ENCODE measurements at places on chromosomes 2 and 18. TPM values are rescaled to one million over a fixed set of nuclear protein-coding genes. Genes with fewer than 3 reads are reported as not detected.

DNA sequence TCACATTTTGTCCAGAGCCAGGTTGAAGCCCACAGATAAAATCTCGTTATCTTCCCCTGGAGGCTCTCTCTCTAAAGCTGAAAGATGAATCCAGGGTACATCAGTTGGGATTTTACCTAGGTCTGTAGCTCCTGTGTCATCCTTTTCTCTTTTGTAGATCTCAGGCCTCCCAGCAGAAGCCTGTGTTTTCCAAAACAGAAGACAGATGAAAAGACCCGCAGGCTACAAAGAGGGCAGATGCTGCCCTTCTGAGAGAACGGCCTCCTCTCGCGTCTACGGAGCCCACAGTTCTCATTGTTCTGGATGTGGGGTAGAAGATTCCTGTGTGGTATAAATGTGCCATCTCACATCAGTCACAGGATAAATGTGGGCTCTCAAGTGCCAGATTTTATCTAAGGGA, 139.5 kb downstream of the SUCLG1 start:
- DNase-seq = no peak

- peak; percentile 4 for DNase-seq
These were observed 313.8 kb downstream of the PDE11A start for GRCh38 chr2:177758591-177759371.

HNMT gene
- total RNA-seq = 64.0 TPM

MDH1B gene
- total RNA-seq = 4.5 TPM

GRCh38 chr2:120278901-120279300, 26.2 kb downstream of the RALB start:
- no peak for DNase-seq

GRCh38 chr2:175309799-175310198, 128.3 kb upstream of the ATP5MC3 start:
- peak; percentile 3 for DNase-seq

ST8SIA5 gene
- 4.9 TPM for total RNA-seq

DNA sequence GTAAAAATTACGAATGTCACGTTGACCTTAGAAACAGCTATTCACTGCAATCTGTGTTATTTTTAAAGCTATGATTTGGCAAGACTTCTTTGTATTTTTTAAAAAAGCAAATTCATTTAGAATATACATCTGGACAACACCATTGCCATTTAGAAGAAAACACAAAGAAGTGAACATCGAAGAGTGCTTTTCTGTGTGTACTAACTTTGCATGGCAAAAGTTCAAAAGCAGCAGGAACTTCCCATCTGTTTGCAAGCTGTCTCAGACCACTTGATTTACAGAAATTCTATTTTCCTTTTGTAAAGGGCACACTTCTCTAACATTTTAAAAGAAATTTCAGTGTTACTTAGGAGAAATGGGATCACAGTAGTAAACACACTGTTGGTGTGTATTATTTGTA, 145.9 kb downstream of the CALCRL start:
- no peak for DNase-seq

DNA sequence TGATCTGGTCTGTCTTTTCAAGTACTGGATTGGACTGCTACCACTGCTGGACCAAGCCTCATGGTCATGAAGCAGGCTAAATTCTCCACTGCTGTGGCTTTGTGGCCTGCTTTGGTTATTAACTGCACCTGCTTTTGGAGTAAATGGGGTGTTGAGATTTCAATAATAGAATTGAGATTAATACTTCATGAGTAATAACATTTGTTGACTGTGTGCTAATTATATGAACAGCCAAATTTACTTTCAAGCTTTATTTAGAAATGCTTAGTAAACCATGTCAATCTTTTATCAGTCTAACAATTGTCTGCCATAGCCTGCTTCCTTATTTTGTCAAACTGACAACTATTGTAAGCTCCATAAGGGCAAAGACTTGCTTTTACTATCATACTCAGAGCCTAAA, 27.4 kb upstream of the MTIF2 start:
- no peak for DNase-seq

DNAJC5G gene
- total RNA-seq = not detected

DNA sequence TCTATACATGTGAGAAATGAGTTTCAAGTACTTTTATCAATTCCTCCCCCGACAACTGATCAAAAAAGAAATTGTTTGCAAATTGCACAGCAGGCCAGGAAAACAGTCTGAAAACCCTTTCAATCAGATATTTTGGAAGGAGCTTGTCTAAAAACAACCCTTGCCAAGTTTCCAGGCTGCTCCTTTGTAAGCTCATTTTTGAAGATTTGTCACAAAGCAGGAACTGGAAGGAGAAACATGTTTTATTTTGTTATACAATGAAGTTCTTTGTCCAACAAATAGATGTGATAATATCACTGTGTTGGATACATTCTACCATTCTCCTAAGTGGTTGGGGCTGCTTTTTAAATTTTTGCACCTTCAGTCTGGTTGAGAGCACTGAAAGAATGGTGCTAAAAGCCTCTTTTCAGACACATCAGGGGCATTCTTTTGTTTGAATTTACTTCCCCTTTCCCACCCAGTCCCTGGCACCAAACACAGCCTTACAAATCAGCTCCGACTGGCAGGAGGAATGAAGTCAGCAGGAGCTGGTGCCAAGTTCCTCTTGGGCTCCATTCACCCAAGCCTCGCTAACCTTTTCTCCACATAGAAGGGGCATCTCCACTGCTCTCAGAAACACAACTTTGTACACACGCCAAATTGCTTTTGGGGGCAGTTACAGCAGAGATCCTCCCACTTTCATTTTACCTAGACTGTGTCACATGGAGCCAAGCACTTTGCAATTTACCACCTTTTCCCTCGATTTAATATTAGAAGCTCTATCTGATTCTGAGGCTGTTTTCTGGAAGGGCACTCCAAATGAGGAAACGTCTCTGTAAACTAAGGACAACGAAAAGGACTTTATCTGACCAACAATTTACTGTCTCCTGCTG, 88.0 kb downstream of the C1D start:
- peak; percentile 8 for DNase-seq

DNA sequence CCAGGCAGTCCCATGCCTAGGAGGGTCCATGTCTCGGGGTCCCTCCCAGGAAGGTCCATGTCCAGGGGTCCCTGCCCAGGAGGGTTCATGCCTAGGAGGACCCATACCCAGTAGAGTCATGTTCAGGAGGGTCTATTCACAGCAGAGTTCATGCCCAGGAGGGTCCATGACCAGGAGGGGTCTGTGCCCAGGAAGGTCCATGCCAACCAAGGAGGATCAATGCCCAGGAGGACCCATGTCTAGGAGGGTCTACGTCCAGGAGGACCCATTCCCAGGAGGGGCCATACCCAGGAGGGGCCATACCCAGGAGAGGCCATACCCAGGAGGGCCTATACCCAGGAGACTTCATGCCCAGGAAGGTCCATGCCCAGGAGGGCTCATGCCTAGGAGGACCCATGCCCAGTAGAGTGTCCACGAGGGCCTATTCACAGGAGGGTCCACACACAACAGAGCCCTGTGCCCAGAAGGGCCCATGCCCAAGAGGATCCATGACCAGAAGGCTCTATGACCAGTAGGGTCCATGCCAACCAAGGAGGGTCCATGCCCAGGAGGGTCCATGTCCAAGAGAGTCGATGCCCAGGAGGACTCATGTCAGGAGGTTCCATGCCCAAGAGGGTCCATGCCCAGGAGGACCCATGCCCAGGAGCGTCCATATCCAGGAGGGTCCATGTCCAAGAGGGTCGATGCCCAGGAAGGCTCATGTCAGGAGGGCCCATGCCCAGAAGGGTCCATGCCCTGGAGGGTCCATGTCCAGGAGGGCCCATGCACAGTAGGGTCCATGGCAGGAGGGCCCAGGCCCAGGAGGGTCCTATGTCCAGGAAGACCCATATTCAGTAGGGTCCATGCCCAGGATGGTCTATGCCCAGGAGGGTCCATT, 10.1 kb downstream of the GPR35 start:
- DNase-seq = no peak

- DNase-seq = no peak
These were observed 28.4 kb downstream of the ARHGEF4 start for GRCh38 chr2:130864830-130865800.

GRCh38 chr2:65979446-65979845, 455.5 kb upstream of the MEIS1 start:
- no peak for DNase-seq

TRABD2A gene
- total RNA-seq = 0.41 TPM

HOXD13 gene
- not detected for total RNA-seq

GRCh38 chr2:67627456-67628207, 230.5 kb downstream of the ETAA1 start:
- DNase-seq = no peak

CHN1 gene
- 57.1 TPM for total RNA-seq

GRCh38 chr18:73656691-73657090, 490.9 kb downstream of the FBXO15 start:
- DNase-seq = no peak

DNA sequence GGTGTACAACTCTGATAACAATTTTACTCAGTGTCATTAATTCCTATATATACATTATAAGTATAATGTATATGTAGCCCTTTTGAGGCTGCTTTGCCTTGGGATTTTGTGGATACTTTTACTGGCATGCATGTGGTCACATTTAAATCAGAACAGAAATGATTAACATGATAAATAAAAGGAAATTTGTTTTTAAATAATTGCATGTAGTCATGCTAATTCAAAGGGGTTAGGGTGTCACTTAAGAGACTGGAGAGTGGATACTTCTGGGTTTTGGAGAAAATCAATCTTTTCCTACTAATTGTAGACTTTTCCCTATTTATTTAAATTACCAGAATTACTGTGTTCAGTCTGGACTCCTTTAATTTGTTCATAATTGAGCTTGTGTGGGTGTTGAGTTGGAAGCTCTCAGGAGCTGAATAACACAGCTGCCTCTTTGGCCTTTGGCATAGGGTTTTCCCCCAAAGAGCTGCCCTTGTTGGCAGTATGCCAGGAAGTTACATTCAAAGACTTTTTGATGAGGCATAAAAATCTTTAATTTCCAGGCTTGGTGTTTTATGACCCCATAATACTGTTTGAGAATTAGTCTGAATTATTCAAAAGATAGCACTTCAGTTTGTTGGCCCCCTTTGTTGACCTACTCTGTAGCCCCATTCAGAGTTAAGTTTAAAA, 484.7 kb upstream of the NRP2 start:
- no peak for DNase-seq

RTP5 gene
- total RNA-seq = 2.4 TPM

DNA sequence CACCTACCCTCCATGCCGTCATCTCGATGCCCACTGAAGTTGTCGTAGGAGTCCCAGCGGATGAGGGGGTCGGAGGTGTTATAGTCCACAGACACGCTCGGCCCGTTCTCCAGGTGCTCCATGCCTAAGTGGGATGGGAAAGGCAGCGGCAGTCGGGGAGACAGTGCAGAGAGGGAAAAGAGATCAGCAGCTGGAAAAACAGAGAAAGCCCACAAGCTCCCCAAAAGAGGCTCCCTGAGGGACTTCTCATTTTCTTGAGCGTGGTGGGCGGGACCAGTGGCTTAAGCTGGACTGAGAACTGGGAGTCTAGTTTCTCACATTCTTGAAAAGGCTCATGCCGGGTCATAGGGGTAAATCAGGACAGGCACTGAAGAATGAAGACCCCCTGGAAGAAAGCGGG, 121.9 kb downstream of the TNS1 start:
- DNase-seq = no peak

DNA sequence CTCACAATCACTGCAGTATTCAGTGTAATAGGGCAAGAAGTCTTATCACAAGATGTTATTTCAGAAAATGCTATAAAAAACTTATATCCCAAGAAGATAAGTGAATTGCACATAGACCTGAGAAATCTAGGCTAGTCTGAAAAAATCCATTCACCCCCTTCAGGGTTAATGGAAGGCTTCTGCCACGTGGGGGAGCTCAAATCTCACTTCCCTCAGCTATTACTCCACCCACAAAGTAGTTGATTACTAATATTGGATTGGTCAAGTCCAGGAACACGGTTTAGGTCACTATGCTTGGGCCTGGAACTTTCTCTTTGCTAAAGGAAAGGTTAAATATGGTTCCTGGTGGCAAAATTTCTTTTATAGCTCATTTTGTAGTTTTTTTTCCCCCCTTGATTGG, 51.2 kb upstream of the ADAM23 start:
- DNase-seq = no peak

POTEJ gene
- total RNA-seq = not detected

DNA sequence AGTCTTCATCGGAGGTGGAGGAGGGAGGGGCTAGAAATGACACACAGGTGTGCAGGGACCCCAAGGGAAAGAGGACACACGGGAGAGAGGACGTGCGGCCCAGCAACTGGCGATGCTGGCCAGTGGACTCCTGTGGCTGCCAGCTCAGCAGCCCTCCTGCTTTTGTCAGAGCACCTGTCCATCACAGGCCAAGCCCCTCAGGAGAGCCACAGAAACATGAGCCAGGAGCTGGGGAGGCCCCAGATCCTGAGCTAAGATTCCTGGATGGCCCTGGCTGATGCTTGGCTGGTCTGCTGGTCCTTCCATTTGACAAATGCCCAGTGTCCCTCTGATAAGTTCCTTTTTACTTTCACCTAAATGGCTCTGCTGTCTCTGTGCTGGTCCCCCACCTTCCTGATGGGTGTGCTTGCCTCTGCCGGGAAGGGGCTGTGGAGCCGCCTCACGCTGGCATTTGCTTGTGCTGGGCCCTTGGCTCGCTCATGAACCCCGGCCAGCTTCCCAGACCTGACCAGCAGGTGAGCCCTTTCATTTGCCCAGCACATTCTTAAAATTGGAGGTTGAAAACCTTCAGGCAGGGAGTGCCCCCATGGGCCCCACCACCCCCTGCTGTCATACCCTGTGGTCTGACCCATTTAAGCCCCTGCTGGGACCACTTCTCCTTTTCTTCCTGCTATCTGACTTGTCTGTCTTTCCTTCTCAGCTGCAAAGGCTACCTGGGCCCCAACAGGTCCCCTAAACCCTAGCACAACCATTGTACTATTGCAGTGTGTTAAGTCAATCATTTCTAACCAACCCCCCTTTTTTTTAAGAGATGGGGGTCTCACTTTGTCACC, 37.3 kb downstream of the CYP27C1 start:
- no peak for DNase-seq

DNA sequence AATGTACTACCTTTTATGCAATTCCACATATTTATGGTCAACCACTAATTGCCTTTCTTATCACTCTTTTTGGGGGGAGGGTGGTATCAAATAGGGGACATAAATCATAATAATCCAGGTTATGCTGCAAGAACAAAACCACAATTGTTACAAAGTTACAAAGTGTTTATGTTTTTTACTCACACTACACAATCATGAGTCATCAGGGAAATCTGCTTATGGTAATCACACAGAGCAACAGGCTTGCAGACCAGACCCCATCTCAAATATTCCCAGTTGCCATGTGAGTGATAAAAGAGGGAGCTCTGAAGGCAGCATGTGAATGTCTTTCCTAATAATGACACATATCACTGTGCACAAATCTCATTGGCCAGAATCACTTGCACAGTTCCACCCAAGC, 304.7 kb upstream of the TMEFF2 start:
- no peak for DNase-seq

GRCh38 chr18:13500227-13500865, 226.0 kb downstream of the FAM210A start:
- DNase-seq = no peak

GRCh38 chr2:20930928-20931327, 108.0 kb upstream of the LDAH start:
- no peak for DNase-seq

GRCh38 chr2:173841110-173841509, 124.1 kb downstream of the SP3 start:
- no peak for DNase-seq

- no peak for DNase-seq
These were observed 68.0 kb downstream of the RBMS1 start for GRCh38 chr2:160425434-160426151.

- DNase-seq = no peak
These were observed 158.0 kb downstream of the BARD1 start for GRCh38 chr2:214651451-214651850.

Data from frontal cortex (tissue), 4 donors.